ENCODE measurements at places on chromosomes 16 and 17. TPM values are rescaled to one million over a fixed set of nuclear protein-coding genes. Genes with fewer than 3 reads are reported as not detected.

DNA sequence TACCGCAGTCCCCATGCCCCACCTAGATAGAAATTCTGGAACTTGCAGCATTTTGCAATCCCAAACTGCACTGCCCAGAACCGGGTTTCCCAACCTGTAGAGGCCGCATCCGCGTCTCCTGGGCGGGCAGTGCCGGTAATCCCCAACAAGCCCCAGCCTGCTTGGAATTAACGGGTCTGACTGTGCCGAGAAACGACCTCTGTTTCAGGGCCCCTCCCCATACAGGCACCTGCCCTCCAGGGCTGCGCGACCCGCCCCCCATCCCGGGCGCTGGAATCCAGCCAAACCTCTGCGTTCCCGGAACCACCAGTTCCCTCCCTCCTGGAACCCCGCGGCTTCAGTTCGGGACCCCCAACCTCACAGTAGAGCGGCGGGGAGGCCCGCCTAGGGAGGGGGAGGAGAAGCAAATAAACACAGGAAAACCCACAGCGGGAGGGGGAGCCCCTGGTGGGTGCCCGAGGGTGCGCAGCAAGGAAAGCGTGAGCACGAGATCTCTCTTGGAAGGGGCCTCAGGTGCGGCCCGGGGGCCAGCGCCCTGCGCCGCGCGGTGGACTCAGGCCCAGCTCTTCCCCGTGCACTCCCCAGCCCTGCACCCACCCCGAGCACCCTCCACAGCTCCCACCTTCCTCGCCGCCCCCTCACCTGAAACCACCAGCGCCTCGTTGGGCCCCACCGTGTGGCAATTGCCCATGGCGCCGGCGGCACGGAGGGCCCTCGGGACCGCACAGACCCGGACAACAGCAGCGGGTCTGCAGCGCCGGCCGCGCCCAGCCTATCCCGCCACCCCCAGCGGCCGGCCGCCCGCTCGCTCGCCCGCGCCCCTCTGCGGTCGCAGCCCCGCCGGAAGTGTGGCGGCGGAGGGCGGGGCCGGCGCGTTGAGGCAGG is at the start of gene FLOT2:
Gene FLOT2, minus strand, starts transcription at position 850 of the 885 bp plus-strand sequence. Its CDS starts 159 bp downstream, at position 691.
- DNase-seq = no peak
- H3K36me3 ChIP-seq = no peaks in the 10 kb centered on the region
- peak within 1 kb of the TSS; percentile 75 for H3K4me3 ChIP-seq
- H3K27me3 ChIP-seq = no peaks in the 10 kb centered on the region

- peaks cover 34% of the 10 kb centered on the region for H3K4me1 ChIP-seq
- H3K36me3 ChIP-seq = no peaks in the 10 kb centered on the region
- H3K4me3 ChIP-seq = no peak overlapping the region
- DNase-seq = peak; percentile 100
- no peaks in the 10 kb centered on the region for H3K27me3 ChIP-seq
Observed at GRCh38 chr17:64707050-64707591, 45.0 kb upstream of the SMURF2 start.

DNA sequence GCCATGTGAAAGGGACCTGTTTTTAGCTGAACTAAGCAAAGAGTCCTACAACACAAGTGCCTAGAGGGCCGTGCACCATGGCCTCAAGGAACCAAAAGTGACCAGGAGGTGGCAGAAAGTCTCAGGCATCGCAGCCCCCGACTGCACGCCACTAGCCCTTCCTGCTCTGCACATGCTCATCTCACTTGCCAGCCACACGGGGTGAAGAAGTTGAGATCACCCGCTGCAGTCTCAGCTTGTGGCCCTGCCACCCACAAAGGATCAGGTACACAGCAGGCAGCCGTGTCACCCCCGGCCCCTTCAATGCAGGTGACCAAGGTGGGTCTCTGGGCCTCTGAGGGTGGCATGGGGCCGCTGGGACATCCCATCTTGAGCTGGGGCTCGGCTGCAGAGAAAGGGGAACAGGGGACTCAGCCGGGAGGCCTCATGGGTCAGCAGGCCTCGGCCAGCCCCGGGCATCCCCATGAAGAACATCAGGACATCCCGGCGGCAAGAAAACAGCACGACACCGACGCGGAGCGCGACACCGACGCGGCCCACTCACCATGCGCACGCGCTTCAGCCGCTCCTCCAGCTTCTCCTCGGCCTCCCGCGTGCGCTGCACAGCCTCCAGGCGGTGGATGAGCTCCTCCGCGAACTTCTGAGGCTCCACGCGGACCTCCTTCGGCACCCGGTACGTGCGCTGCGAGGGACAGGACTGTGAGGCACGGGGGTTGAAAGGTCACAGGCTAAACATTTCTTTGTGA is 21.0 kb downstream of the PDIA2 start:
- no peak overlapping the region for H3K27ac ChIP-seq
- H3K4me1 ChIP-seq = no peaks in the 10 kb centered on the region
- no peak for DNase-seq
- H3K27me3 ChIP-seq = no peaks in the 10 kb centered on the region
- peaks cover 3% of the 10 kb centered on the region for H3K36me3 ChIP-seq

DNA sequence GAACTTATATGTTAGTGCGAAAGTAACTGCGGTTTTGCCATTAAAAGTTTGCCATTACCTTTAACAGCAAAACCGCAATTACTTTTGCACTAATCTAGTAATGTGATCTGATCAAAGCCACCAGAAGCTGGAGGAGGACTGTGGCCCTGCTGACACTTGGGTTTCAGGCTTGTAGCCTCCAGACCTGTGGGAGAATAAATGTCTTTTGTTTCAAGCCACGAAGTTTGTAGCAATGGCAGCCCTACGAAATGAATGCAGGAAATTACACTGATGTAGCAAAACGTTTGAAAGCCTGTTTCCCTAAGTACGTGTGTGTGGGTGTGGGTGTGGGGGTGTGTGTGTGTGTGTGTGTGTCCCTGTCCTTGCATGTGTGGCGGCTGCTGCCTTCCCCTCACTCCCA is 66.6 kb downstream of the WSB1 start:
- no peak for DNase-seq
- H3K27ac ChIP-seq = no peak overlapping the region
- H3K27me3 ChIP-seq = no peaks in the 10 kb centered on the region
- H3K4me1 ChIP-seq = peaks cover 11% of the 10 kb centered on the region
- H3K4me3 ChIP-seq = no peak overlapping the region

Gene PLK1
- 10.5 TPM for total RNA-seq

GRCh38 chr17:81027038-81027437 is 7.9 kb upstream of the BAIAP2 start:
- H3K36me3 ChIP-seq = no peaks in the 10 kb centered on the region
- H3K27me3 ChIP-seq = peaks cover 18% of the 10 kb centered on the region
- H3K4me1 ChIP-seq = no peaks in the 10 kb centered on the region
- H3K4me3 ChIP-seq = no peak overlapping the region

DNA sequence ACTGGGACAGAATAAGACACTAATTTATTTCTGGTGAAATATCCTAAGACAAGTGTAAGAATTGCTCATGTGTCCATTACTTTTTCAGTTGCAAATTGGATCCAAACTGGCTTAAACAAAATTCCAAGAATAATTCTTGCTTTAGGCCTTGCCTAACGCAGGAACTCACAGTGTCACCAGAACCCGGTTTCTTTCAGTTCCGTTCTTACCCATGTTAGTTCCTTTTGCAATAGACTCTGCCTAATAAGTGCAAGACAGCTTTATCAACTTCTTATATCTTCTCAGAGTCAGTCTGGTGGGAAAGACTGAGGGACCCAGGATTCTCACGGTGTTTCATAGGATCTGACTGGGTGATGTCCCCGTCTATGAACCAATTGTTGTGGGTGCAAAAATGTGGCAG is 24.7 kb downstream of the GDE1 start:
- H3K27ac ChIP-seq = no peak overlapping the region
- no peak for DNase-seq
- H3K4me3 ChIP-seq = no peak overlapping the region

Gene ACSM3
- total RNA-seq = 7.4 TPM

Gene SNAI3
- 0.22 TPM for total RNA-seq

DNA sequence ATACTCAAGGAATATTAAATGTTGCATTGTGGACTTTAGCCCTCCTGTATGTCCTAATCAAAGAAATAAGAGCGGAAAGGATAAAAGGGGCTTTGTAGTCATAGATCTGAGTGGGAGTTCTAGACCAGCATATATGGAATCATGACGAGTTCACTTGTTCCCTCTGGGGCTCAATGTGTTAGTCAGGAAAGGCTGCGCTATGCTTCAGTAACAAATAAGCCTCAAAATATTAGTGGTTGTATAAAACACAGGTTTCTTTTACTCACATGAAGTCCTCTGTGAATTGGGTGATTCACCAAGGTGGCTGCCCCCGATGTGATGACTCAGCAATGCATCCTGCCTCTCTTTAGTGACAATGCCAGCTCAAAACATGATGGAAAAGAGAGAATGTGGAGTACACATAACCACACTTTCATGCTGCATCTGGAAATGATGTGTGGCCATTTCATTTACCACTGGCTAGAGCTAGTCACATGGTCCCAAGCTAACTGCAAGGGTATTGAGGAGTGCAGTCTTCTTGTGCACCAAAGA is 63.3 kb upstream of the IRX5 start:
- H3K4me3 ChIP-seq = no peak overlapping the region
- no peaks in the 10 kb centered on the region for H3K27me3 ChIP-seq
- H3K27ac ChIP-seq = no peak overlapping the region
- no peaks in the 10 kb centered on the region for H3K36me3 ChIP-seq
- no peak for DNase-seq
- H3K4me1 ChIP-seq = no peaks in the 10 kb centered on the region

DNA sequence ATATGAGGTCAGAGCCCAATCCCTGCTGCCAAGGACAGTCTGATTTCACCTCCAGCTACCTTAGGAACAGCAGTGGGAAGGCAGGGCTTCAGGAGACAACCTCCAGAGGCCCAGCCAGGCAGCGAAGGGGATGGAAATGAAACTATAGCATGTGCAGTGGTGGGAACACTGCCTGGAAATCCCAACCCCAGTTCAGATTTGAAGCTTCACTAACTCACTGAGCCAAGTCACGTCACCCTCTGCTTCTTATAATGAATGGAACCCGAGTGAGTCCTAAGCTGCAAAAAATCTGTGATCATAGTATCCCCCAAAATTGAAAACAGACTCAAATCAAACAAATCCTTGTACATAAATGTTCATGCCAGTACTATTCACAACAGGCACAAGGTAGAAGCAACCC is 36.0 kb upstream of the SLC39A11 start:
- no peak overlapping the region for H3K27ac ChIP-seq
- no peak overlapping the region for H3K4me3 ChIP-seq
- H3K27me3 ChIP-seq = no peaks in the 10 kb centered on the region
- H3K36me3 ChIP-seq = no peaks in the 10 kb centered on the region
- no peak for DNase-seq

DNA sequence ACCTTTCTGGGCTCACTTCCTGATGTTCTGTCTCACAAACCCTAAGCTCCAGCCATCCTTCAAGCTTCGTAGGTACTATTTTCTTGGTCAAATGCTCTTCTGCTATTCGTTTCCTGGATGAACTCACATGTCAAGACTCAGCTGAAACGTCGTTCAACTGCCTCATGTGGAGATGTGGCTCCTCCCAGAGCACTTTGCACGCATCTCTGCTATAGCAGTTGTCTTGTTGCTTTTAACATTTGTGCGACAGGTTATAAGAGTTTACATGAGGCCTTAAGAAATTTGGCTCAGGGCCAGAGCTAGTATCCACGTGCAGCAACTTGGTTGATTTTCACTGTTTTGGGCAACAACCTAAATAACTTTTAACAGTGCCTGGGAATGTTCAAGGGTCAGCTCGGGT is 2.8 kb upstream of the KRT40 start:
- H3K4me3 ChIP-seq = no peak overlapping the region
- no peaks in the 10 kb centered on the region for H3K27me3 ChIP-seq
- H3K4me1 ChIP-seq = no peaks in the 10 kb centered on the region
- no peaks in the 10 kb centered on the region for H3K36me3 ChIP-seq

DNA sequence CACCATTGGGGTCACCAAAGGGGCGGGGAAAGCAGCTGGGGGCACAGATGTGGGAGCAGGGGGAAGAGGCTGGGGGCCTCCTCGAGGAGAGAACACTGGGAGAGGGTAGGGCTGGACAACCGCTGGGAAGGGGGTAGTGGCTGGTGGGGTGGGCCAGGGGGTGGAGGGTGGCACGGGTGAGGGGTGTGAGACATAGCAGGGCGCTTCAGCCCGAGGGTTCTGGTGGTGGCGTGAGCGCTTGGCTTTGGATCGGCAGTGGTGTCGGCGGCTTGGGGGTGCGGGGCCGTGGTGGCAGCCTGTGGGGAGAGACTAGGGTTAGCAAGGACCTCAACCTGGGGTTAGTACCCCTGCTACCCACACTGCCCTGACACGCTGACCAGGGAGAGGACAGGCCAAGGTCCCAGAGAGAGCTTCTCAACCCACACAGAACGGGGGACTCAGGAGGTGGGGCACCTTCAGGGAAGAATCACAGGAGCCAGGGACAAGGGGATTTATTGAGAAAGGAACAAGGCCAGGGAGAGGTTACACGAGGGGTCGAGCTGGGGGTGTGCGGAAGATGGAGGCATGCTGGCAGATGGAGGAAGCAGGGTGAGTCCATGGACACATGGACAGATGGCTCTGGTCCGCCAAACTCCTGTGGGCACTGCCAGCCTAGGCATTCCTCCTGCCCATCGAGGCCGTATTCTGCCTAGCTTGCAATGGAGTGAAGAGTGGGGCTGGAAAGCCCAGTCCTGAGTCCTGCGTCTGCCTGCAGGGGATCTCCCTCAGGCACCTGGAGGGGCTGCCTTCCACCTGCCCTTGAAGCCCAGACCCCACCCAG is 8.4 kb downstream of the PER1 start:
- DNase-seq = no peak
- H3K4me1 ChIP-seq = peaks cover 6% of the 10 kb centered on the region
- H3K27me3 ChIP-seq = no peaks in the 10 kb centered on the region
- no peak overlapping the region for H3K27ac ChIP-seq
- H3K4me3 ChIP-seq = no peak overlapping the region

DNA sequence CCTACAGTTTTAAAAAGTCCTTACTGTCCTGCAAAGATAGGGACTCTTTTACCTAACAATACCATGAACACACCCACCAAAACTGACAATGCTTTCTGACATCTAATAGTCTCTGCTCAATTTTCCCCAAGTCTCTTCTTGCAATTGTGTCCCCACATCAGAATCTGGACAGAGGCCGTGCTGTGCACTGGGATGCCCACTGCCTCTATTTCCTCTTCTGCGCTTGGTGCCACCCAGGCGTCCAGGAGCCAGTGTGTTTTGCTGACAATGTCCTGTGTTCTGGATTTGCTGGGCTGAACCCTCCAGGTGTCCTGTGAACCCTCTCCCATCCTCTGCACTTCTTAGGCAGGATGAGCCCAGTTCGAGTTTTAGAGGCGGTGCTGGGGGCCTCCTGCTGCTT is 6.4 kb upstream of the ARHGDIA start:
- peaks cover 15% of the 10 kb centered on the region for H3K36me3 ChIP-seq
- no peaks in the 10 kb centered on the region for H3K4me1 ChIP-seq
- H3K4me3 ChIP-seq = no peak overlapping the region
- DNase-seq = no peak
- H3K27ac ChIP-seq = no peak overlapping the region
- H3K27me3 ChIP-seq = no peaks in the 10 kb centered on the region

- H3K36me3 ChIP-seq = peaks cover 23% of the 10 kb centered on the region
- peaks cover 6% of the 10 kb centered on the region for H3K4me1 ChIP-seq
- no peak overlapping the region for H3K27ac ChIP-seq
- H3K4me3 ChIP-seq = no peak overlapping the region
- no peak for DNase-seq
- no peaks in the 10 kb centered on the region for H3K27me3 ChIP-seq
Observed at GRCh38 chr16:3518292-3518985, 17.6 kb downstream of the CLUAP1 start.

Gene PYDC1
- total RNA-seq = not detected

Data from astrocyte (in vitro differentiated cells and primary cell).